ENCODE measurements at places on chromosomes 3 and 15.

DNA sequence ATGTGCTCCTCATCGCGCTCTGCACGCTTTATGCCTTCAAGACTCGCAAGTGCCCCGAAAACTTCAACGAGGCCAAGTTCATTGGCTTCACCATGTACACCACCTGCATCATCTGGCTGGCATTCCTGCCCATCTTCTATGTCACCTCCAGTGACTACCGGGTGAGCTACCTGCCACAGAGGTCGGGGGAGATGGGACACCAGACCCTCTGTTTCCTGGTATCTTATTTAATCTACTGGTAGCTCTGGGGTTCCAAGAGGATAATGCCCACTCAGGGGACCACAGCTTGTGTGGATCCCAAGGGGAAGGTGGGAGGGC, 9.1 kb downstream of the GRM2 start:
- DNase-seq, result no peak

DNA sequence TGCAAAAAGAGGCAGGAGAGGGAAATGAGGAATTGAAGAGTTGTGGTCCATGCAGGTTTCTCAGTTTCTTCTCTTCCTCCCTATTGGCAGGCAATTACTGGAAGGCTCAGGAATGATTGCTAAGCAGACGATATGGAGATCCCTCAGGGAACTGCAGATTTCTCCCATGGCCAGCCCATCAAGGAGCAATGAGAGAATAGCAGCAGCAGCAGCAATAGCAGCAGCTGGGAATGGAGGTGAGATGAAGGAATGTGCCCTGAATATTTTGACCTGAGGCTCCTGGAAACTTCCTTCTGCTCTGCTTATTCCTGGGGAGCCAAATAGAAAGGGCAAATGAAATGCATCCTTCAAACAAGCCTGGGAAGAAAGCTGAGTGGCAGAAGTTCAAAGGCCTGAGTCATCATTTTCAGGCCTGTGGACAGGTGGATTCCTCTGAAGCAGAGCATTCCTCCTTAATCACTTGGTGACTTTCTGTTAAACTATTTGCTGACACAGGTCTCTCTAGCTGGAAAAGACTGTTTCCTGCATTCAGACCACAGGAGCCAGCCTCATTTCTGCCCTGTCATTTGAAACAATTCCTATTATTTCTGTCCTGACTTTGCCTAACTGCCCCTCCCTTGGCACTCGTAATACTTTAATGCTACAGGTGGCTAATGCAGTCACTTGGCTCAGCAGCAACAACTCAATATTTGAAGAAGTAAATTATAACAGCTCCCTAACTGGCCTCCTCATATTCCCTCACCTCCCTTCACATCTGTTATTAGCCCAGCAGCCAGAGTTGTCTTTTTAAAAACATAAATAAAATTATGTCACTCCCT, 146.9 kb upstream of the GADL1 start:
- no peak for DNase-seq

GRCh38 chr3:169110633-169111032, 552.9 kb downstream of the MECOM start:
- no peak for DNase-seq

DNA sequence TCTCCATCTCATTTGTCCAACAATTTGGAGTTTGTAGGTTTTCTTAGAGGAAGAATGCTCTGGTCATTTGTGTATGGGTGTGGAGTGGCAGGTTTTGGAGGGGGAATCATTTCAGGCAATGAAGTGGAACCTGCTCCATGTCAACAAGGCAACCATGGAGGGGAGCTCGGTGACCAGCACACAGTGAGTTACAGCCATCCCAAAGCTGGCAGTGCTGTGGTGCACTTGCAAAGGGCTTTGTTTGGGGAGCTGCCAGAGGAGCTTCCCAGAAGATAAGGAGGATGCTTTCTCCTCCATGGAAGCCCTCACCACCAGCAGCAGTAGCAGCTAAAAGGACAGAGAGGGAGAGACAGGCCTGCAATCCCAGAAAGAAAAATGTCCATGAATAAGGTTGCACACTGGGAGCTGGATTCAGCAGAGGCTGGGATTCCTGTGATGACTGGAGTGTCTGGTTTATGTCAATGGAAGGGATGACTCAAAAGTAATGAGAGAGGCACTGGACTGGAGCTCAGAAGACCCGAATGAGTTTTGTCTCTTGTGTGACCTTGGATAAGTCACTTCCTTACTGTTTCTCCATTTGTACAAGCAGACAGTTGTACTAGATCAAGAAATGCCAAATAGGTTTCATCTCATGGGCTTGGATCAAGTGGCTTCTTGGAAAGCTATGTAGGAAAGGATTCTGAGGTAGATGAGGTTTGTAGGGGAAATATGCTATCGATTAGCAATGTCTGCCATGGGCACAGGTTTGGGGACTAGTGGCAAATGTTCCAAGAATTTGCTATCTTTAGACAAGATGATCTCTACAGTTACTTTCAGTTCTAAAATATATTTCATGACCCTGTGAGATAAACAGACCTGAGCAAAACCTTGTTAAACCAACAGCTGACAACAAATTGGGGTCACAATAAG, 27.2 kb upstream of the UBE2Q2 start:
- no peak for DNase-seq

DNA sequence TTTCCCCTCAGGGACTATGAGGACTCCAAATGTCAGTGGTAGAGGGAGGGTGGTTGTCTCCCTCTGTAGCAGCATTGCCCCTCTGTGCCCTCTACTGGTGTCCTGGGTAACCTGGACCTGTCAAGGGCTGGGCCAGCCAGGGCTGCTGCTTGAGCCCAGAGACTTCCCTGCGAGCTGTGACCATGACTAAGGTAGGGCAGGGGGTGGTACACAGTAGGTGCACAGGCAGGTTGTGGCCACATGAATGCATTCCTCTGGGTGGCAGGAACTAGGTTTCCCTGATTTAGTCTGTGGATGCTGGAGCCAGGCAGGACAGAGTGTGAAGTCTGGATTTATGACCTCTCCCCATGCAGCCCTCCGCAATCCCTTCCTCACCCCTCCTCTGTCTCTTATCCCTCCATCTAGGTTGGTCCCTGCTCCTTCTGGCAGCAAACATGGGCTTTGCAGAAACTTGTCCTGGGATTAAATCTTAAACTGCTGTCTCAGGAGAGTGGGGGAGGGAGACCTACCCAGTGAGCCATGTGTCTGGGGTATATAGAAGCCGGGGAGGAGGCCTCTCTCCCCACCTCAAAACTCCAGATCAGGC, 8.7 kb upstream of the SEMA3F start:
- DNase-seq, result no peak

- no peak for DNase-seq
Measured at GRCh38 chr15:93399121-93399520, 310.1 kb upstream of the RGMA start.

GRCh38 chr15:29936353-29937049, 114.2 kb upstream of the TJP1 start:
- DNase-seq, result no peak

- no peak for DNase-seq
Measured at GRCh38 chr3:49489247-49489646, 19.2 kb downstream of the DAG1 start.

- DNase-seq, result peak; percentile 64
Measured at GRCh38 chr3:43773273-43774094, 82.7 kb downstream of the ABHD5 start.

DNA sequence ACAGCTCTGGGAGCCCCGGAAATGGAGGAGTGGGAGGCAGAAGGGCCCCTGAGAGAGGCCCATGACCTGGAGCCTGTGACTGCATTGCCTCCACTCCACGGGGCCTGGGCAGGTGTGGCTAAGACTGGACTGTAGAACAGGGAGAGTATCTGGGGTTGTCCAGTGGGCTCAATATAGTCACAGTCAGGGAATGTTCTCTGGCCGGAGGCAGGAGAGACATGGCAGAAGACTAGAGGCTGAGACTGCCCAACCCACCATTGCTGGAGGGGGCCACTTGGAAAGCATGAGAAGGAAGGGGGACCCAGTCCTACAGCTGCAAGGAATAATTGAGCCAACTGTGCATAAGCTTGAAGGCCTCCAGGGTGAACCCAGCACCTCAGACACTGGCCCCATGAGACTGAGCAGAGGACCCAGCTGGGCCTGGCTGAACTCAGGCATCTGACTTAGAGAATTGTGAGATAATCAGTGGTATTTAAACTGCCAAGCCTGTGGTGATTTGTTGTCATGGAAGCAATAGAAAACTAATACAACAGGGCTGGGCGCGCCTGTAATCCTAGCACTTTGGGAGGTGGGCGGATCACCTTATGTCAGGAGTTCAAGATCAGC, 33.1 kb downstream of the NIPA2 start:
- DNase-seq, result no peak

DNA sequence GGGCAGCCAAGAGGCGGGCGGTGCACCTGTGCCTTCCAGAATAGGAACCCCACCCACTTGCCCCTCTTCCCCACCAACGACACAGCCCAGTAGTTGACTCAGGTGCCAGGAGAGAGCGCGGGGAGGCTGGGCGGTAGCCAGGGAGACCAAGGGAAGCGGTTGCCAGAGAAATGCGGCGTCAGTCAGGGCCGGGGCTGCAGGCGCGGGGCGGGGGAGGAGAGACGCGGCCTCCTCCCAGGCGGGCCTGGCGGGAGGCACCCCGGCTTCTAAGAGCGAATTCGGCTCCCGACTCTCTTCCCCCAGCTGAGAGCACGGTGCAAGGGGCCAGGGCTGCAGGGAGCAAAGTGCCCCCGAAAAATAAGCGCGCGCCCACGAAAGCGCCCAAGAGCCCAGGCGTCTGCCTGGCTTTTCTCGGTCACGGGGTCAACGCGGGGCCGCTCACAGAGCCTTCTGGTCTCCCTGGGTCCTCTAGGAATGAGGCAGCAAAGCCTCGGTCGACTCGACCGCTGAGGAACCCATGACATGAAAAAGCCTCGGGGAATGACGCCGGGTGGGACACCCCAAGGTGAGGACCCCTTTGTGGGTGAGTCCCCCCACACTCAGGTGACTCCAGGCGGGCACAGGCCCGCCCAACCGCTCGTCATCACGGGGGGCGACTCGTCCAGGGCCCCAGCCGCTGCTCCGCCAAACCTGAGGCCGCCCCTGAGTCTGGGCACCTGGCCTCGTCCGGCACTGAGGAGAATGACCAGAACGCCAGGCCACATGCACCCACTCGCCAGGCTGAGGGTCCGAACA, 716 bp downstream of the CPEB1 start:
- no peak for DNase-seq

DNA sequence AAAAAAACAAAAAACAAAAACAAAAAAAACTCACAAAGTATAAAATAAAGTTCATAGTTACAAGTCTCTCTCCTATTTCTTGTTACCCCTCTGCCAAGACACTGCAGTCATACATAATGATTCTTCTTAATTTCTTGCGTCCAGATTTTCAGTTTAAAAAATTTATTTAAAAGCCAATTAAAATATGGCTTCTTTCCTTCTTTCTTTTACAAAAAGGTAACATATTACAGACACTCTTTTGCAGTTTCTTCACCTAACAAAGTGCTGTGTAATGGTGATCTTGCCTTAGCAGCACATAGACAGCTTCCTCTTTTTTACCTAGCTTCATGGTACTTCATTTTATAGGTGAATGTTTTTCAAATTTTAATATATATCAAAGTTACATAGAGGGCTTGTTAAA, 136.1 kb upstream of the SGO1 start:
- no peak for DNase-seq

GRCh38 chr3:65344846-65345245, 657.0 kb upstream of the ADAMTS9 start:
- DNase-seq, result no peak

DNA sequence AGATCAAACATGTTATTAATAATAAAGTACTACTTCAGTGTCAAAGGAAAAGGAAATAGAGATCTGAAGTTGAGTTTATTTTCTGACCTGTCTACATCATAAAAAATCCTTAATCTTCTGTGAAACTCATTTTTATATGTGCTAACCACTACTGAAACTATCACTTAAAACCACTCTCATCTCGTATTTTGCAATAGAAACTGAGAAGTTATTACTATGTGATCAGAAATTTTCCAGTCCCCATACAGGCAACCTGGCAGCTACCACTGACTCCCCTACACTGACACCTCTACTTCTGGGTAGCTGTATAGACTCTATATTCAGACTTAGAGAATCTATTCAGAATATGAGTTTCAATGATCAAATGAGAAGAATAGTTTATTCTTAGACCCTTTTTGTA, 8.3 kb downstream of the HDGFL3 start:
- DNase-seq, result no peak

DNA sequence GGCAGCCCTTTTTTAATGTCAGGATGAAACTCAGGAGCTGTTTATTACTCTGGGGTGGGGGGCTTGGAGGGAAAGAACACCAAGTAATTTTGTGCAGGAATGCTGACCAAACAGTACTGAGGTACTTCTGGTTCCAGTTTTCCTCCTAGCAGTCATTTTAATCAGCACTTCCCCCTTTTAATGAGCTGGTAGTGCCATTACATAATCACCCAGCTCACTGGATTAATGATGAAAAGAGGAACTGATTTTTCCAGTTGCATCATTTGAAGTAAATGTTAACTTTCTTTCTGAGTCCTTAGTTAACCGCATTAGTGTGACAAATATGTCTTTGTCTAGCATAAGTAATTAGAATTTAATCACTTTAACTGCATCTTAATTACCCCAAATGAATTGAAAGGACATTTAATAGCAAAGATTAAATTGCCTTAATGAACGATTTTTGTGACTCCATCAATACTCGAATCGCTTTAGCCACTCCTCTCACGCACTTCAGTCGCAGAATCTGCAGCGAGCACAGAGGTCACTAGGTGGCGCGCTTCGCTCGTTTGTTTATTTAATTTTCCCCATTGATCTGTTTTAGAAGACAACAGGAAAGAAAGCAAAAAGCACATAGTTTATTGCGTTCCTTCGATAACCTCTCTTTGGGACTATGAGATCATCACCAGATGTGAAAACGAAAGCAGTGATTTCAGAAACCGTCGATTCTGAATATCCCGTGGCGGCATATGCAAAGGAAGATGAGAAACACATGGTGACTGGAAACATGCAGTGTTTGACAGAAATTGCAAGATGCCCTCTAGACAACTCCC, 9.8 kb downstream of the ONECUT1 start:
- peak; percentile 97 for DNase-seq

- DNase-seq, result no peak
Measured at GRCh38 chr15:25846377-25846776, 16.8 kb downstream of the ATP10A start.

Data from inflammatory macrophage treated with lipopolysaccharide for 4 hours (primary cell).